CD8-positive, alpha-beta memory T cell (primary cell): ENCODE measurements at places on chromosomes 6 and 20. TPM values are rescaled to one million over a fixed set of nuclear protein-coding genes. Genes with fewer than 3 reads are reported as not detected.

GRCh38 chr6:161727083-161727833, 453.4 kb upstream of the AGPAT4 start:
- H3K27me3 ChIP-seq: no peaks in the 10 kb centered on the region
- no peak for DNase-seq
- H3K27ac ChIP-seq: no peak overlapping the region
- no peaks in the 10 kb centered on the region for H3K36me3 ChIP-seq

DNA sequence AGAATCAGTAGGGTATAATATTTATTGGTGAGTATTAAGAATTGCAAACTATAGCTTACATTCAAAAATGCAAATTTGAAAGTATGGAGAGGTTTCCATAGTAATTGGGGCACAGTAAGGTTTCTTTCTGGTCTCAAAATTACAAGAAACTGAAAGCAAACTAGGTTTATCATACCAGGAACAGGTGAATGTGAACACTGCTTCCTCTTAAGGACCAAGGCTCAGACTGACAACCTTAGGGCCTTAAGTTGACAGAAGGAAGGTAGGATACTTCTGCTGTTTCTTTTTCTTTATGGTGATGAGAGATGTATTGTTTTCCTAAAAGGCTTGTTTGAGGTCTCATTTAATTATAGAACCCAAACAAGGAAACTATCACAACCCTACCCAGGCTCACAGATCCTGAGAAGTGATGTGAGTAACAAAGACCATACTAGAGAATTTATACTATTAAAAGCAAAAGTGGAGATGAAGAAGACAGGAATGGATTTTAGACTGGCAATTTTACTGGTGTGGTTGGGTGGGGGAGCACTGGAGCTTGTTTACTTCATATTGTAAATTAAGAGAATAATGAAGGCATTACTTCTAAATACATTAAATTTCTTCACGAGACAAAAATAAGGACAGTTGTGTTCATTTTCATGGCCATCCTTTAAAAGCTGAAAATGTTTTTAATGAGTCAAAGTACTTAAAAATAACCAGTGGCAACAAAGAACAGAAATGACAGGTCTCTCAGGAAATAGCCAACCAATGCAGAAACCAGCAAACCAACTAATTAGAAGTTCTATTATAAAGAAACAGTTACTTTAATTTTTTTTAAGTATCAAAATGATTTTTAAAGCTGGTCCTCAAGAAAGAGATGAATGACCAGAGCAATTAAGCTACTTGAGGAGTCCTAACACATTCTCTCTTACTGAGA, 21.3 kb downstream of the STAU1 start:
- peaks cover 30% of the 10 kb centered on the region for H3K4me1 ChIP-seq
- no peak overlapping the region for H3K4me3 ChIP-seq
- H3K36me3 ChIP-seq: peaks cover 11% of the 10 kb centered on the region
- DNase-seq: no peak
- H3K27me3 ChIP-seq: no peaks in the 10 kb centered on the region

- DNase-seq: no peak
- no peaks in the 10 kb centered on the region for H3K36me3 ChIP-seq
- no peak overlapping the region for H3K4me3 ChIP-seq
- H3K4me1 ChIP-seq: no peaks in the 10 kb centered on the region
These were observed 44.2 kb upstream of the FAM50B start for GRCh38 chr6:3804964-3805363.

GRCh38 chr6:31163922-31164321, 5.5 kb downstream of the TCF19 start:
- no peak overlapping the region for H3K27ac ChIP-seq
- H3K27me3 ChIP-seq: no peaks in the 10 kb centered on the region
- no peak for DNase-seq
- H3K4me3 ChIP-seq: no peak overlapping the region

DNA sequence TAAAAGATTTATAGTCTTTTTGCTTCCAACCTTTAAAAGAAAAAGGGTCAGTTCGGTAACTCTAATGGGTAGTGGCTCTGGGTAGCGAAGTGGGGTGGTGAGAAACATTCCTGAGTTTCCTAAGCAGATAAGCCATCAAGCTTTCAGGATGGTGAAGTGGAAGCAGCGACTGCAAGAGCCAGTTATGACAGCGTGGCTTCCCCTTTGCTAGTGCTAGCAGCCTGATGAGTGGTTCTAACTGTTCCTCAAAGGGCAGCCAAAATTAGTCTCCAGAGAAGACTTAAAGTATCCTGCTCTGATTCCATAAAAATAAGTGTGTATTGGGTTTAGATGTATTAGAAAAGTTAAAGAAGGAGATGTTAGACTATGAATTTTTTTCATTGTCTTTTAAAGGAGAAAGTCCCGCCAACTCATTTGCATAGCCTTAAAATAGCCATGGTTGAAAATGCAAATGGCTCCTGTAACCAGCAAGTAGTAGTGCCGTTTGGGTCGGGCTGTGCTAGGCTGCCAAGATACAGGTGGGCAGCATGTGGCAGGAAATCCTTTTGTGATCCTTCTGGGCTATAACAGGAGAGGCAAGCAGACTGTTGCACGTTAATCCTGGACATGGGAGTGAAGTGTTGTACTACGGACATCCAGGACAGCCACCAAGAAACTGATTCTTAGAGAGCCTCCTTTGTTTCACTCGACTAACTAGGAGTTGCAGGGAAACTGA, 18.0 kb downstream of the ELOVL2 start:
- DNase-seq: no peak
- no peak overlapping the region for H3K4me3 ChIP-seq
- peaks cover 7% of the 10 kb centered on the region for H3K27me3 ChIP-seq
- H3K36me3 ChIP-seq: no peaks in the 10 kb centered on the region
- no peak overlapping the region for H3K27ac ChIP-seq
- H3K4me1 ChIP-seq: no peaks in the 10 kb centered on the region

DNA sequence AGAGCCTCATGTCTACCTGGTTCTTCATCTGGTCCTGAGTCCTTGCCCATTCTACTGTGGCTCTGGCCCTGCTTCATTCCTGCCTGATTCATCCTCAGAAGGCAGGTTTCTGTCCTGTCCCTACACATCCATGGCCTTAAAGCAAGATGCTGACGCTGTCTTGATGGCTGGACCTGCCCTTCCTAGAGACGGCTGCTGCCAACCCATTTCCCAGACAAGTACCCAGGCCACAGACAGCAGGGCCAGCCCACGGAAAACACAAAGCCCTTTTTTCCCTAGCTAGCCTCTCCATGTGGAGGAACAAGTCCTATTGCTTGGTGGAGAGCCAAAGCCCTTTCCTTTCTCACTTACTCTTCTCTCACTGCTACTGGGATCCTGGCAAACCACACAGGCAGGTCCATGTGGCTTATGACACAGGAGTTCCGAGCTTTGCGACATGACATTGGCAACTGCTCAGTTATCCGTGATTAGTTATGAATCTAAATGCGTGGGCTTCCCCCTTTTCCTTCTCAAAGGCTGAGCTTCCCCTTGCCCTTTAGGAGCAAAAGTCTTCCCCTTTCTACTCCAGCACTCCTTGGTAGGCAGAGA, 72.9 kb downstream of the SLC22A3 start:
- no peak overlapping the region for H3K27ac ChIP-seq
- no peaks in the 10 kb centered on the region for H3K27me3 ChIP-seq
- no peaks in the 10 kb centered on the region for H3K36me3 ChIP-seq
- no peak overlapping the region for H3K4me3 ChIP-seq

- no peaks in the 10 kb centered on the region for H3K36me3 ChIP-seq
- no peak for DNase-seq
- H3K4me1 ChIP-seq: no peaks in the 10 kb centered on the region
- no peak overlapping the region for H3K27ac ChIP-seq
These were observed 132.2 kb upstream of the RREB1 start for GRCh38 chr6:6975459-6976111.

- H3K4me1 ChIP-seq: no peaks in the 10 kb centered on the region
- H3K4me3 ChIP-seq: no peak overlapping the region
- no peaks in the 10 kb centered on the region for H3K36me3 ChIP-seq
- no peak overlapping the region for H3K27ac ChIP-seq
These were observed 49.7 kb downstream of the ZBTB2 start for GRCh38 chr6:151341476-151342195.

GRCh38 chr20:34896086-34896621, 19.7 kb downstream of the ACSS2 start:
- no peak overlapping the region for H3K4me3 ChIP-seq
- DNase-seq: no peak
- no peak overlapping the region for H3K27ac ChIP-seq

- no peak overlapping the region for H3K4me3 ChIP-seq
- no peaks in the 10 kb centered on the region for H3K36me3 ChIP-seq
- DNase-seq: no peak
- H3K27ac ChIP-seq: no peak overlapping the region
- no peaks in the 10 kb centered on the region for H3K27me3 ChIP-seq
These were observed 10.2 kb upstream of the TGM3 start for GRCh38 chr20:2285613-2286012.

DNA sequence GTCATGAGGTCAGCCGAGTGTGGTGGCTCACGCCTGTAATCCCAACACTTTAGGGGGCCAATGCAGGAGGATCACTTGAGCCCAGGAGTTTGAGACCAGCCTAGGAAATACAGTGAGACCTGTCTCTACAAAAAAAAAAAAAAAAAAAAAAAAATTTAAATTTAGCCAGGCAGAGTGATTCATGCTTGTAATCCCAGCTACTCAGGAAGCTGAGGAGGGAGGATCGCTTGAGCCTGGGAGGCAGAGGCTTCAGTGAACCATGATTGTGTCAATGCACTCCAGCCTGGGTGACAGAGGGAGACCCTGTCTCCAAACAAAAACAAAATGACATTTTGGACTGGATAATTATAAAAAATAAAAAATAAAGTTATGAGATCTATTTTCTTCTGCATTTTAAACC, 56.2 kb downstream of the ADGRF1 start:
- DNase-seq: no peak
- H3K36me3 ChIP-seq: no peaks in the 10 kb centered on the region
- H3K4me3 ChIP-seq: no peak overlapping the region
- H3K27ac ChIP-seq: no peak overlapping the region

GRCh38 chr6:70380252-70380651, 33.1 kb upstream of the FAM135A start:
- H3K4me1 ChIP-seq: no peaks in the 10 kb centered on the region
- H3K27ac ChIP-seq: no peak overlapping the region
- H3K36me3 ChIP-seq: no peaks in the 10 kb centered on the region
- H3K27me3 ChIP-seq: no peaks in the 10 kb centered on the region
- no peak overlapping the region for H3K4me3 ChIP-seq

DNA sequence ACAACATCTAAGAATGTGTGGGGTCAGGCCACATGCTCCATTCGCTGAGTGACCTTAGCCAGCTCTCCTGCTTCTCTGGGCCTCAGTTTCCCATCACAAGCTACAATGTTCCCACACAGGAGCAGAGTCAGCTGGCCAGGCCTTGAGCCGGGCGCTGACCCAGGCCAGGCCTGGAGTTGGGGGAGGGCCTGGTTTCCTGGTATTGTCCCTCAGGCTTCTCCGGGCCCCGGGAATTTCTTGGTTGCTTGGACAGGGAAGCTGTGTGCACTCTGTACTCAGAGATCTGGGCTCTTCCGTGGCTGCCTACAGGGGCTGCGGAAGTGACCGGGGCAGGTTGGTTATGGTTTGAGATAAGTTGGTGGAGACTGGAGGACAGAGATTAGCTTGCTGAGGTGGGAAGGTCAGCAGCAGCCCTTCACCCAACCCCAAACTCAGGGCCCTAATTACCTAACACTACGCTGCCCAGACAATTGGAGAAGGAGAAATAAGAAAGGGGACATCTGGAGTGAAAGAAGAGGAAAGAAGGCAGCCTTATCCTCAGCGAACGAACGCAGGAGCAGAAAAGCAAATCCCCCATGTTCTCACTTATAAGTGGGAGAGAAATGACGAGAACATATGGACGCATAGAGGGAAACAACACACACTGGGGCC, 6.2 kb downstream of the TGM2 start:
- H3K4me3 ChIP-seq: no peak overlapping the region
- H3K4me1 ChIP-seq: no peaks in the 10 kb centered on the region

GABRR1 gene
- not detected for polyA plus RNA-seq

NKAPL gene
- not detected for polyA plus RNA-seq

BIRC7 gene
- not detected for polyA plus RNA-seq

FAM162B gene
- not detected for polyA plus RNA-seq

WFDC2 gene
- not detected for polyA plus RNA-seq

RNF146 gene
- polyA plus RNA-seq: 15.9 TPM
